ENCODE measurements at places on chromosomes 5 and 9.

DNA sequence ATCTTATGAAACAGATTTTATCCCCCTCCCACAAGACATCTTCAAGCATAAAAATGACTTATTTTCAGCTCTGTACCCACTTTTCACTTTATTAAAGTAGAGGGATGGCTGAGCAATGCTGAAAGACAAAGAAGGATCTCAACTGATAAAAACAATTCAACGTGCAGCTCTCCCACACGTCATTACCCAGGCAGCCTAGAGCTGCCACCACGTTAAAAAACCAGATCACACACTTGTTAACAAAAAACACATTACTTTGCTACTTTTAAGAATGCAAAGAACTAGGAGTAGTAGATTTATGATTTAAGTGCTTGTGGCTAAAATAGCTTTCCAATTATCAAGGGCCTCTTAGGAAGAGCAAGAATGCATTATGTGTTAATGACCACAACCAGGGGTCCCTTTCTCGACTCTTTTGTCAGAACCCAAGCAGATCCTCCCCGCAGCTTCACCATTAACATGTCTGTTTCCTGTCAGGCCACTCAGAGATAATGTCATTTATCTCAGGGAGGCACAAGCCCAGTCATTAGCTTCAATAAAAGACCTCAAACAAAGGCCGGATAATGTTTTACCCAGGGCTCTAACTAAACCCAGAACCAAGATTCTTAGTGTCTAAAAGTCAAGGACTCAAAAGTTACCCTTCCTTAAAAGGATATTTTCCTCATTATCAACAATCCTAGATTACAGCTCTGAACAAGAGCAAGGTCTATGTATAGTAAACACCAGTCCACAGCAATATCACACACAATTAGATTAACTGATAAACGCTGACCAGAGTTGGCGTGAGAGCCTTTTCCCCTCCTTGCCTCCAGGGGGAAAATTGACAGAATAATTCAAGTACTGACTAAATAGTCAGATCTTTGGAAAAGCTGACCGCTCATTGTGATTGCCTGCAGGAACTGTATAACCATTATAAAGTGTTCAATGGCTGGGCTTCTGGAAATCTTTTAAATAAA is 7.5 kb downstream of the ZNF608 start:
- no peak for DNase-seq

DNA sequence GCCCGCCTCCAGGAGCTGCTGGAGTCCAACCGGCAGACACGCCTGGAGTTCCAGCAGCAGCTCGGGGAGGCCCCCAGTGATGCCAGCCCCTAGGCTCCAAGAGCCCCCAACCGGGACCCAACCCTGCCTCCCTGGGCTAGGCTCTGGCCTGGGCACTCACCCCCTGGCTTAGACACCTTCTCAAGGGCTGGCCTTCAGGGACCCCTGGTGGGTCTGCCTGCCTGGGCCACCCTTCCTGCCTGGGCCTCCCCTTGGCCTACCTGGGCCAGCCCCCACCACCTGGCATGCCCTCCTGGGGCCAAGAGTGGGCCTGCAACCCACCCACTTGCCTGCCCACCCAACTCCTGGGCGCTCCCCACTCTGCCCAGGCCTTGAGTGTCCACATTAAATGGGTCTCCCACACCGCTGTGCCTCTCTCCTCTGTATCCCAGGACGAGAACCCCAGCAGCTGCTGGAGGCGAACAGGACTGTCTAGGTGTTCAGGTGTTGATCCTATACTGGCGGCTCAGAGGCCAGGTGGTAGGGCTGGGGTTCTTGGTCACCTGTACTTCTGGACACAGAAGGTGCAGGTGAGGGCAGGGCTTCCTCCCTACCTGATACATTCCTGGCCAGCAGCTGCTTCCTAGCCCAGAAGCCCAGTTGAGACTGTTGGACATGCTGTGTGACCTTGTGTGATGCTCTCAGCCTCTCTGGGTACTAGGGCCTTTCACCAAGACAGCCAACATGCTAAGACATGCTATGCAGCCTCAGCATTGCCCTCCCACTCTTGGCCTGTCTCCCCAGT is 3.6 kb downstream of the BBLN start:
- no peak for DNase-seq

DNA sequence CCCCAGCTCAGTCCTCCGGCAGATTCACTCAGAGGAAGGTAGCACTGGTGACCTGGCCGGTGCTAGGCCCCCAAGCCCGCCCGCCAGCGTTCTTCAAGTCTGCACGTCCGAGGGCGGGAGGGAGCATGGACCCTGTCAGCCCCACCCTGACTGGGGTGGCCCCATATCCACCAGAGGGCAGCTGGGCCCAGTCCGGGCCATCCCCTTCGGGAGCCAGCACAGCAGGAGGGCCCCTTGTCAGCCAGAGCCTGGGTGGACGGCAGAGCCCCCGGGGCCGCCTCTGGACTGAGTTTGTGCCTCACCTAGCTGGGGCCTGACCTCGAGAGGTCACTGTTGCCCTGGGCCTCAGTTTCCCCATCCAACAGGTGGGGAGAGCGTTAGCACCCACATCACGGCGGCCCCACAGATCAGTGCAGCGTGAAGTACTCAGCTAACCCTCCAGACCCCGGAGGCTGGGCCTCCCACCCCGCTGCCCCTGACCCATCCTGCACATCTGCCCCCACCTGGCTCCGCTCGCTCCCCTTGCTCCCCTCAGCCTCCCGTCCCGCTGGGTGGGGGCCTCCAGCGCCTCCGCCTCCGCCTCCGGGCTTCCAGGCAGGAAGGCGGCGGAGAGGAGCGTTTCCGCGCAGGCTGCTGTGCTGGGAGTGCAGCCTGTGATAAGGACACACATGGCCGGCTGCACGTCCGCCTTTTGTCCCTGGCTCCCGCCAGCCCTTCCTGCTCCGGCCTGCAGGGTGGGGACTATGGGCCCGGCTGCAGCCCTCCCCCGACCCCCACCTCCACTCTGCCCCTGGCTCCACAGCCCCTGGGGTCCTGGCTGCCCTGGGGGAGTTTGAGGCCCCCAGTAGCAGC is 16.6 kb upstream of the EGFL7 start:
- no peak for DNase-seq

DNA sequence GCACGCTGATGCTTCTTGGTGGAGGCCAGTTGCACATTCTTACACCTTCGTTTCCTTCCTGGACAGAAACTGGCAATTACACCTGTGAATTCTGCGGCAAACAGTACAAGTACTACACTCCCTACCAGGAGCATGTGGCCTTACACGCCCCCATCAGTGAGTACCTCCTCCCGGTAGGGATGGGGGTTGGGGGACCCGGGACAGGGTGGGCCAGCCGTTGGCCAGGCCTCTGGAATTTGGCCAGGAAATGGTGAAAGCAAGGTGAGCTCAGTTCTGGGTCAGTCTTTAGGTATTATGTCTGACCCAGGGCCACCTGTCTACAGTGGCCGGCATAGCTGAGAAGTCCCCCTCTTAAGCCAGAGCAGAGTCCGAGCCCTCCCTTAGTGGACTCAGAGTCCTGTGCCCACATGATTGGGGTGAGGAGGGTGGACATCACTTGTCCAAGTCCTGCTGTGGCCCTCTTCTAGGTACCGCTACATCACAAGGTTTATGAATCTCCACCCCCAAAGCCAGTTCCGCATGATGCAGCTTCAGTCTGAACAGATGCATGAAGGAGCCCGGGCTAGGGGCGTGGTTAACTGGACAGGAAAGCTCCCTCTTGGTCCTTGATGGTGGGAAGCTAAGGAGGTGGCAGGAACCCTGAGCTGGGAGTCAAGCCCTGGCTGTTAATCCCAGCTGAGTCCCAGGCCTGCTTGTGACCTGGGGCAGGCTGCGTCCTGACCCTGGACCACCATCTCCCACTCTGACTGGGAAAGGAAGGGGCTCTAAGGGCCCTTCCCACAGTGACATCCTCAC is 61.3 kb downstream of the AMBP start:
- DNase-seq: no peak

- DNase-seq: no peak
Observed at GRCh38 chr9:101026824-101027223, 1.7 kb upstream of the PLPPR1 start.

DNA sequence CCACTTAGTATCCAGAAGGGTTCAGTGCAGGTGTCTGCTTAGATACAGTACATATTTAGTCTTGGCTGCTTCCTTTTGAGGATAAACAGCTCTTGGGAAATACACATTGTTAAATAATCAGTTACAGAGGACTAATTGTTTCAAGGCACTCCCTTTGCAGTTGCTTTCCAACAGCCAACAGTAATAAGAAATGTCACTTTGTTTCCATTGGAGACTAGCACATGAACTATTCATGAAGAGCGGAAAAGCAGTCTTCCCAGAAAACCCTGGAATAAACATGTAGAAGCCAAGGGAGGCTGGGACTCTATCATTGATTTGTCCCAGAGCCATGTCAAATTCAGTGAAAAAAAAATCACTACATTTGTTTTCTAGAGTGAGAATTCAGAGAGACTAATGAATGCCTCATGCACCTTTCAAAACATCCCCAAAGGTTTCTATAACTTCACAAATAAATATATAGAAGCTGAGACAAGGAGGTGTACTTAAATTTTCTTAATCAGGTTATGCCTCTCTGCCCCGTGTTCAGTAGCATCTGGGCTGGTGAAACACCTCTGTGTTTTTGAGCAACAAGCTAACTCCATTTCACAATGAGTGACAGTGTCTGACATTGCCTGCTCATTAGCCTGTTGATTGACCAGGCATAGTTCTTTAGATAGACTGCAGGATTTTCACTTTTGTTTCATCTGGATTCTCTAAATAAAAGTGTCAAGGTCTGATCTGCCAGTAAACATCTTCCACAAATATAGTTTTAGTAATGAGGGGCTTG is 271.5 kb downstream of the ARRDC3 start:
- no peak for DNase-seq

DNA sequence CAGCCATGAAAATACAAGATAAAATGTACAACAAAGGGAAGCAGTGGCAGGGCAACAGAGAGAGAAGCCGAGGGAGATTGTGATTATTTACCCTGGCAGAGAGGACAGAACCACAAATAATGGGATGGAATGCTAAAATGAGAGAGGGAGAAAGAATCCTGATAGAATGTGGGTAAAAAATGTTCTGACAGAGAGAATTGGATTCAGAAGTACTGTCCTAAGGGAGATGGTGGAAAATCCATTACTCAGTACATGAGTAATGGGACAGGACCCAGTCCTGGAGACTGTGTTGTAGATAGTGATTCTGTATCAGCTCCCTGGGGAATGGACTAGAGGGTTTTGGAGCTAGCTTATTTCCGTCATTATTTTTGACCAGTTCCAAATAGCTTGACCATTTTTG is 831.5 kb downstream of the MAT2B start:
- DNase-seq: no peak

DNA sequence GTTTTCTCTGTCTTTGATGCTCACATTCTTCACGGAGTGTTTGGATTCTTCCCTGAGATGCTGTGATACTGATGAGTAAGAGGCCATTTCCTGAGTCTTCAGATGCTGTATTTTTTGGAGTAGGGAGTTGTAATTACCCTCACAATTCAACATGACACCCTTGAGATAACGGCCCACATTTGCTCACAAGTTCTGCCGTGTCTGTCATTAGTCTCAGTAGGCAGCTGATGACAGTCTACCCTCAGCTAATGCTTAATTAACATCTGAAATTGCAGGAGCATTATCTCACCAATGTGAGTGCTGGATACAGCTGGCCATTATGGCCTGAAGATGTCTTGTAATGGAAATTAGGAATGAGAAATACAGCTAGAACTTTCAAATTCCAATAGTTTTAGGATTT is 307.1 kb upstream of the ADCY2 start:
- no peak for DNase-seq

DNA sequence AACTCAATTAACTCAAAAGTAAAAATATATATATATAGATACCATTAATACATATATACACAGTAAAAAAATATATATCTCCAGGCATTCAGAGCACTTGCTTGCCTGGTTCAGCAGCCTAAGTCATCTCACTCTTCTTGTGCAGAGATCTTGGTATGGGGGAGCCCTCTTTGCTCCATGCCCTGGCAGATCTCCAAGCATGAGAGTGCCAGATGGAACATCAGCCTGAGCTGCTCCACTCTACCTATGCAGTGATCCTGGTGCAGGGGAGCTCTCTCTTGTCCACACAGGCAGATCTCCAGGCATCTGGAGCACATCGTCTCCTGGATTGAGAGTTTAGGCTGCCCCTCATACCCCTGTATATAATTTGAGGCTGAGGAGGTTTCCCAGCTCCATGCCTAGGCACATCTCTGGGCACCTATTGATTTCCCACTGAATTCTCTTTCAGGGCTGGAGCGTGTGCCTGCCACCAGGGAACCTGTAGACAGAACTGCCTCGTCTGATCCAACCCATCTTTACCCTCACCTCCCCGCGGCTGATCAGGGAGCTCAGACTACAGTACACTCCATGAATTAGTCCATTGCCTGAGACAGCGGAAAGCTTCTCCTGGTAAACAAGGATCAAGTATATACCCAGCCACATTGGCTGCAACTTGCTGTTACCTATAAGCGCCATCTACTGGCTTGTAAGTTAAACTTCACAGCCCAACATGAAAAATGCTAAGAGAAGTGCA is 342.4 kb upstream of the GRIA1 start:
- no peak for DNase-seq

DNA sequence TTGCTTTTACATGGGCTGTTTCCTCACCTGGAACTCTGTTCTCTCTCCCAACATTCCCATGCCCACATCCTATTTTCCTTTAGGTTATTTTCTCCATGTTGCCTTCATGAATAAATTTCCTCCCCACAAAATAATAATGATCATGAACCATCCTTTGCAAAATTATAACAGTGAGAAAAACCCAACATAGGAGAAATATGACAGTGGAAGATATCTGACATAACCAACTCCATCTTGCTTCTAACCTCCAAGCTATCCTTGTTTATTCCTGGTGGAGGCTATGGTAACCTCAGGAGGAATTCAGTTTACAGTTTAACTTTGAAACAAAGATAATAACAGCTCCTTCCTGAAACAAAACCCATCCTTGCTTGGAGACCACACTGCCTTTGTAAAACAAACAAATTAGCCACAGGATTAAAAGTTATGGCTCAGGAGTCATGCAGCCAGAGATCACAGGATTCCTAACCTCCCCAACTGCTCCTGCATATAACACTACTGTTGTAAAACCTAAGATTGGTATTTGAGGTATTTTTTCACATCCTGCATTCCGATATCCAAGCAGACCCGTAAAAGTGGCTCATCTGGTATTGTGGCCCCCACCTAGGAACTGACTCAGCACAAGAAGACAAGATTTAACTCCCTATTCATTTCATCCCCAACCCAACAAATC is 212.4 kb downstream of the TRIM32 start:
- no peak for DNase-seq

GRCh38 chr5:134453016-134453415 is 41.3 kb upstream of the CDKN2AIPNL start:
- DNase-seq: no peak

DNA sequence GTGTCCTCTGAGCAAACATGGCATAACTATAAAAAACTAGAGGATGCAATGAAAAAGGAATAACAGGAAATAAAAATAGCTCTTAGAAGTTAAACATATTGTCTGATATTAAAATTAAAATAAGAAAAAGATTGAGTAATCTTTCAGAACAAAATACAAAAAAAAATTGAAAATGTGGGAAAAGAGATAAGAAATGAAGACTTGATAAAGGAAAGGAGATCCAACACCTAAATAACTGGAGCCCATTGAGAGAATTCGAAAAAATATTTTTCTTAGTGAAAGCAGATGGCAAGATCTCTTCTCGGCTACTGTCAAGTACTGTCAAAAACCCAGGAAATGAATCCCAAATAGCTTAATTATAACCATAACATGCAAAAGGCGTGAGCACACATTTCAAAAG is 24.9 kb downstream of the LIFR start:
- DNase-seq: no peak

GRCh38 chr9:112421771-112422222 is 41.9 kb downstream of the HSDL2 start:
- no peak for DNase-seq

GRCh38 chr5:73282383-73282782 is 109.4 kb downstream of the TMEM174 start:
- DNase-seq: no peak

All from activated T-helper 1 cell treated with Interleukin-2 at 50 U/mL for 16 hours (primary cell).